ENCODE measurements at places on chromosomes 7 and 10.
A peak's percentile ranks its signal among the peaks of the same experiment; 100 is the strongest.

- no peak for DNase-seq
These were observed 90.4 kb downstream of the SEPTIN7 start for GRCh38 chr7:35891004-35891830.

- no peak for DNase-seq
These were observed 386.9 kb downstream of the POM121L12 start for GRCh38 chr7:53422291-53422690.

- DNase-seq = no peak
These were observed 45.0 kb downstream of the DNMBP start for GRCh38 chr10:99964791-99965190.

DNA sequence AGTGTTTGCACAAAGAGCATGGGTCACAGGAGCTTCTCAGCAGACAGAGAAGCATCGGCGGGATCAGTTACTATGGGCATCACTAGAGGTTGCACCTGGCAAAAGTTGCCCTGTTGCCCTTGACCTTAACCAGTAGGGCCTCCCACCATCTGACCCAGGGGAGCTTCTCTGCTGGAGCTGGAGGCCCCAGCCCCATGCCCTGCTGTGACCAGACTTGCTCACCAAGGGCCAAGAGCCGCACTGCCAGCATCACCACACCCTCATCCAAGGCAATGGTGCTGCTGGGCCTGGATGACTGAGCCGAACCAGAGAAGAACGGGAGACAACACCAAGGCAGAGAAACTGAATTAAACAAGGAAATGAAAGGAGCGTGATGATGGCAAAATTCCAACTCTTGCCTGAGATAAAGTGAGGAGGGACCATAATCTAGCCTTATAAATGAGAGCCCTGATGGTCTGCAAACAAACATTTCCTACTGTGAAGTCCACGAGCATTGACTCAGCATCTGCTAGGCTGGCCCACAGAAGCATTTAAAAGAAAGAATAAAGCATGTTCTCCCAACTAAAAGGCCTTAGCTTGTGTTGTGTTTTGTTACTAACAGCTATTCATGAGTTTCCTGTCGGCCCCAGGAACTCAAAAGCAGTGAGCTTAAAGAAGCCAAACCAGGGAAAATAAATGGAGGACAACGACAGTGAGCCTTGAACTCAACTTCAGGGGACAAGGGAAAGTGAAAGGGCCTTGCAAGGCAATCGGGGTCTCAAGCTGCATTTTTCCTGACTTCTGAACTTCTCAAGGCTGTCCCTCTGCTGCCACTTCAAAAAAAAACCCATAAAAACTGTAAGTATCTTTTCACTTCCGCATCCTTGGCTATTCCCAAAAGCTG lies 60.4 kb downstream of the AFAP1L2 start:
- no peak for DNase-seq

DNA sequence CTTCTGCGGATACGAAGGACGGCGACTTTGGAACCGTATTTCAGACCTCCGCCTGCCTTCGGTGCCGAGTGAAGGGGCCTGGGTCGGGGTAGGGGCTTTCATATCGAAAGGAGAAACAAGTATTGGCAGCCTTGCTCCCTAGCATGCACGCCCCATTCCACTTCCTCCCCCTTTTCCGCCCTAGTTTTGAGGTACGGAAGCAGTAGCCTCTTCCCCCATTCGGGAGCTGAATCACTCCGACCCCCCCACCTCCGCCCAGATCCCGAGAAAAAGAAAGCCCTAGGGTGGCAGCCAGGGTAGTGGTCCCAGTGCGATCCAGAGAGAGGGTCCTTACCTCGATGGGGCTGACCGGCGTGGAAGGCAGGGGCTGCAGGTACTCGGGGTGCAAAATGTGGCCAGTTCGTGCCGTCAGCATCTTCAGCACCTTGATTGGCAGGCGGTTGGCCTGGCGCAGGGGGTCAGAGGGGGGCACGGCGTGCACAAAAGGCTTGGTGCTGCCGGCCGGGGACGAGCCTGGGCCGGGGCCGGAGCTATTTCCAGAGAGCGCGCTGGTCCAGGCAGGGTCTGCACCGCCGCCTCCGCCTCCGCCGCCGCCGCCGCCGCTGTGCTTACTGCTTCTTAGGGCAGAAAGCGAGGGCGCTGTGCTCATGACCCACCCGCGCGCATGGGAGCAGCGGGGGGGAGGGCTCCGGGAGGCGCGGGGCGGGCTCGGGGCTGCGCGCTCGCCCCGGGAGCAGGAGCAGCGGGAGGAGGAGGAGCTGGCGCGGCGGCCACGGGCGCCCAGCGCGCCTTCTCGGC lies 594 bp downstream of the ZNF503 start:
- no peak for DNase-seq

GRCh38 chr7:104848138-104848990 lies 165.6 kb upstream of the KMT2E start:
- no peak for DNase-seq

GRCh38 chr7:33108554-33109004 lies 625 bp downstream of the RP9 start:
- DNase-seq = peak; percentile 16

- DNase-seq = no peak
These were observed 48.1 kb downstream of the CDC123 start for GRCh38 chr10:12243864-12244620.

- DNase-seq = no peak
These were observed 17.8 kb upstream of the SLC16A12 start for GRCh38 chr10:89553064-89553734.

DNA sequence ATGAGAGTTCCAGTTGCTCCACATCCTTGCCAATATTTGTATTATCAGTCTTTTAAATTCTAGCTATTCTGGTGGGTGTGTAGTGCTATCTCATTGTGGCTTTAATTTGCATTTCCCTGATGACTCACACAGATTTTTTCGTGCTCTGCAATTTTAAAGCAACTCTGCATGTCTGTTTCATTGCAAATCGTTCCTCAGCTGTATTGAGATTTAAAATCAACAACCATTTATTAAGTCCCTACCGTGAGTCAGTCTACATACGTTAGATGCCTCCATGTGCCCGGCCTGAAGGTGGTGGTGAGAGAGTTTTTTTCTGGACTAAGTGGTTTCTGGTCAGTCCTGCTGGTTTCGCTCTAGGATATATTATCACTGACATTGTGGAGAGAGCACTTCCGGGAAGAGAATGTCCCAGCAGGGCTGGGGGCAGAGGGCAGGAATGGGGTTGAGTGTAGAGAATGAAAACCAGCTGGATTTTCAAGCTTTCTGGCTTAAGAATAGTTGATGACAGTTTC lies 8.4 kb upstream of the HYCC1 start:
- no peak for DNase-seq

GRCh38 chr7:137655804-137656203 lies 191.0 kb downstream of the DGKI start:
- DNase-seq = no peak

DNA sequence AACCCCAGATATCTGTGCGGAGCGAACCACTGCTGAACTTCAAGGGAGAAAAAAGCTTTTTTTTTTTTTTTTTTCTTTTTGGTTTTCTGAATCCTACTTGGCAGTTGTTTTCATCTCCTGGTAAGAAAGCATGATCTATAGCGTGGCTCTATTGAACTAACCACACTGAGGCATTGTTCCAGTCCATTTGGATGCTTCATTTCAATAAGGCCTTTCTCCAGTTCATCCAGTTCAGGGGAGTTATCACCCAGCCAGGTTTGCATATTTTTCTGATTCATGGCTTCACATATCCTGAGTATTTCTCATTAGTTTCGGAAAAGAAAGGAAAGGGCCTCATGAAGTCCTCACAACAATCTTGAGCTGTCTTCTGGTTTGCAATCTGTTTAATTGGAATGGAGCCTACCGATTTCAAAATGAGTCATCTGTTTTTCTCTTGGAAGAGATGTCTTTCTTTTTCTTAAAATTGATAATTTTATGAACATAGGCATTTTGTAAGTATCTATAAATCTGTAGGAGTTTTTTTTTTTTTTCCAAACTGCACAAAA lies 93.1 kb upstream of the STEAP4 start:
- DNase-seq = no peak

DNA sequence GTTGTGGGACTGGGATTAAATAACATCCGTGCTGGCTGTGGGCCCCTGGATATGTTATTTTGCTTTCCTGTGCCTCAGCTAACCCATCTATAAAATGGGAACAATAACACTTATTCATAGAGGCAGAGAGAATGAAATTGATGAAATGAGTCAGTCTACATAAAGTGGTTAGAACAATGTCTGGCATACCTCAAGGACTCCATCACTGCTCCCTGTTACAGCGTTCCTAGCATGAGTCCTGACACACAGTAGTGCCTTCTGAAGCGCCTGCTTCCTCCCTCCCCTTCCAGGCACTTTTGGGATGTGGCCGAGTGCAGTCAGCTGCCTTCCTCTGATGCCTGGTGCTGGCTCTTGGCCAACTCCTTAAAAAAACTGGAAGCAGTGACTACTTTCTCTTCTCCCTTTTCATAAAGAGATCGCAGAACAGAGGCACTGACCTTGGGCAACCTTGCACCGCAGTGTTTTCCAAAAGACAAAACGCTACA lies 108.4 kb upstream of the ZMIZ1 start:
- DNase-seq = no peak

- no peak for DNase-seq
These were observed 22.7 kb upstream of the PARP12 start for GRCh38 chr7:140085447-140085846.

Data from stimulated activated CD4-positive, alpha-beta T cell treated with anti-CD3 and anti-CD28 coated beads, Interleukin-15, amount 100 ng/mL, for 1 hour (primary cell).